ENCODE measurements at places on chromosomes 1 and 21. TPM values are rescaled to one million over a fixed set of nuclear protein-coding genes. Genes with fewer than 3 reads are reported as not detected.

KRTAP10-1 gene
- total RNA-seq: not detected

PLA2G2C gene
- not detected for total RNA-seq

GRCh38 chr1:181910905-181911304 lies 150.6 kb downstream of the ZNF648 start:
- DNase-seq: no peak

- DNase-seq: no peak
Measured at GRCh38 chr1:117341123-117341522, 26.1 kb upstream of the MAN1A2 start.

DNA sequence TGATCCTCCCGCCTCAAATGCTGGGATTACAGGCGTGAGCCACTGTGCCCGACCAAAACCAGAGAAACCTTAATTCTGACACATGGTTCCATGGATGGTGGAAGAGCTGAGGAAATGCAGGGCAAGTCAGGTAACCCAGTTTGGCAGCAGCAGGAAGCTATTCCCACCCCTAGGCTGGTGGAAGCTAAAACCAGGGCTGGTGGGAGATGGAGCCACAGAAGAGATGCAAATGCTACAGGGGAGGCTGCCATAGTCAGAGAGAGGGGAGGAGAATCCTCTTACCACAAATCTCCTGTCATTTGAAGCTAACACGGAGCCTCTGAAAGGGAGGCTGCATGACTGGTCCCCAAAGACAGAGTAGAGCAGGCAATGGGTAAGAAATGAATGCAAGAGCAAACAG lies 4.1 kb upstream of the CDC42BPA start:
- DNase-seq: no peak
